ENCODE measurements at places on chromosomes 1 and 21.

DNA sequence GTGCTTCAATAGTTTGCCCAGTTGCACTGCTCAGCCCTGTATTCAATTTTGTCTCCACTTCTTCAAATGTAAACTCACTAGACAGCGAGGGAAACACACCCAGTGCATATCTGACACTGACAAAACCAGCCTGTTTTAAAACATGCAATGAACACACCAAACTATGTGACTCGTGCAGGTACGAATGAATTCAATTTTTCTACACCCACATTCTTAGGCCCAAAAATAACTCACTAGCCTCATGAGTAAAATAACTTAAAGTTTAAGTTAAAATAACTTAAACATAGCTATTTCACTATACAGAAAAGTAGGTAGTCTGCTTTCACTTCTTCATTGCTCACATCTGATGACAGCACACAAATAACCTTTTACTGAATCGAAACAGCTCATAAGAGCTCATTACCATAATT lies 21.1 kb downstream of the TTC13 start:
- DNase-seq = no peak

GRCh38 chr21:24948186-24948585 lies 659.1 kb downstream of the MRPL39 start:
- no peak for DNase-seq

- DNase-seq = no peak
Observed at GRCh38 chr21:37529649-37530048, 163.1 kb downstream of the DYRK1A start.

- DNase-seq = no peak
Observed at GRCh38 chr21:45051580-45052434, 22.6 kb upstream of the ADARB1 start.

- DNase-seq = no peak
Observed at GRCh38 chr1:114299331-114299975, 145.8 kb upstream of the SYT6 start.

- no peak for DNase-seq
Observed at GRCh38 chr1:8047686-8048445, 21.8 kb upstream of the ERRFI1 start.

GRCh38 chr1:102191723-102192122 lies 195.0 kb upstream of the OLFM3 start:
- peak; percentile 7 for DNase-seq

DNA sequence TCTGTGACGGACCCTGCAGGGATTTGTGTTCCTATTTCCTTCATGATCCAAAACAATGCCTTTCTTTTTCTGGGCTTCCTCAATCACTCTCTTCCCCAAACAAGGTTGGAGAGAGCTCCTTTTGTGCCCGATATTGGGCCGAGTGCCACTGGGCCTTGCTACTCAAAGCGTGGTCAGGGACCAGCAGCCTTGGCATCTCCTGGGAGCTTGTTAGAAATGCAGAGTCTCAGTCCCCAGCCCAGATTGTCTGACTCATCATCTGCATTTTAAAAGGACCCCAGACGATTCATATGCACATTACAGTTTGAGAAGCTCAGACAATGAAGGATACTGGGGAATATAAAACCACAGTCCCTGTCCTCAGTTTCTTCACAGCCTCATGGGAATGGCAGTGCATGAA lies 19.9 kb downstream of the ADORA1 start:
- no peak for DNase-seq

DNA sequence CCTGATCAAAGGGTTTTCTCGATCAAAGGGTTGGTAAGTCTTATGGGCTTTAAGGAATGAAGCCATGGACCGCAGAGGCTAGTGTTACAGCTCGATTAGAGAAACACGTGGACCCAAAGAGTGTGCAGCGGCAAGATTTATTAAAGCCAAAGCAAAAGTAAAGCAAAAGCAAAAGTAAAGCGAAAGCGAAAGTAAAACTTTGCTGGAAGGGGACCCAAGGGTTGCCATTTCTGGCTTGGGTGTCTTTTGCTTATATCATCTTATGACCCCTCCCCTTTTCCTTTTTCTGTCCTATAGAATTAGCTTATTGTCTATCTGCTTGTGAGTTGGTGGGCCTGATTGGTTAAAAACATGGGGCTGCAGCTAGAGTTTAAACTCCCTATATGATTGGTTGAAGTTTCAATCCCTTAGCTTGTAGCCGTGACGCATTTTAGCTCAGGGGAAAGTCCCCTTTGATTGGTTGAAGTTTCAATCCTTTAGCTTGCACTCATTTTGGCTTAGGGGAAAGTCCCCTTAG lies 957.0 kb downstream of the AMY1C start:
- no peak for DNase-seq

DNA sequence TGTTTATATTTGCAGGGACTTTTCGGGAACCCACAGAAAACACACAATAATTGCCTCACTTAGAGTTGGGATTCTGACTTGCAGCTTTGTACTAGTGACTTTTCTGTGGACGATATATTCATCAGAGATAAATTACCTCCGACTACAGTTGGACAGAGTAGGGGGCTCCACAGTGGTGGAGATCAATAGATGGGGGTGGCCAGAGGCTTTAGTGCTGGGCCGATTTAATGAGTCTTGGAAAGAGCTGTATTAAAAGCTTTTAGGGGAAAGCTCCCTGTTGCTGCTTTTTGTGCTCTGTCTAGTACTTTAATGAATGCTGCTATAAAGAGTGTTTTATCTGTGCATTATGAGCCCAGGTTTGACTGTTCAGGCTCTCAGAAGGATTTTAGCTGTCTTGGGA lies 359.2 kb upstream of the DPYD start:
- DNase-seq = no peak

DNA sequence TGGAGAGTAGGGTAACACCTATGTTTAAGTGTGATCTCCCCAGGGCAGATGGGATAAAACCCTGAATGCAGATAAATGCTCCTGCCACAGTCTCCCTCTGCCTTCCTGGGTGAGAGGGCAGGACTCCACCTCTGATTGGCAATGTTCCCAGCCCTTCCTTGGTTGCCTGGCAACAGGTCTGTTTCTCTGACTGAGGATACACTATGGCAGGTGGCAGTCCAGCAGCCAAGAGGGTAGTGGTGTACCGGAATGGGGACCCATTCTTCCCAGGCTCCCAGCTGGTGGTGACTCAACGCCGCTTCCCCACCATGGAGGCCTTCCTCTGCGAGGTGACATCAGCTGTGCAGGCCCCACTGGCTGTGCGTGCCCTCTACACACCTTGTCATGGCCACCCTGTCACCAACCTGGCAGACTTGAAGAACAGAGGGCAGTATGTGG lies at the start of gene DCDC2B:
Gene DCDC2B, plus strand, starts transcription at position 199 of the 438 bp plus-strand sequence. Its CDS starts 5 bp downstream, at position 204.
- DNase-seq = no peak

DNA sequence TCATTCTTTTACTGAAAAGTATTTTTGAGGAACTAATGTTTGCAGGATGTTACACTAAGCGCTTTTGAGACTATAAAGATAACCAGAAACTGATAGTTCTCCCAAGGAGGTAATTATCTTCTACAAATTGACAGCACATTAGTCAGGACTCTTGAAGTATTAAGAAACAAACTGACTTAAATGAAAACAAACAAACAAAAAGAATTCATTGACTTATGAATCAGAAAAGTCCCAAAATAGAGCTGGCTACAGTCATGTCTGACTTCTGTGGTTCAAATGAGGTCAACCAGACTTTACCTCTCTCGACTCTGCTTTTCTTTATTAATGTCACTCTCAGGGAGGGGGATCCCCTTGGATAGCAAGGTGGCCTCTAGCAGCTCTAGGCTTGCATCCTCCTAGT lies 296.8 kb downstream of the TPR start:
- peak; percentile 4 for DNase-seq

DNA sequence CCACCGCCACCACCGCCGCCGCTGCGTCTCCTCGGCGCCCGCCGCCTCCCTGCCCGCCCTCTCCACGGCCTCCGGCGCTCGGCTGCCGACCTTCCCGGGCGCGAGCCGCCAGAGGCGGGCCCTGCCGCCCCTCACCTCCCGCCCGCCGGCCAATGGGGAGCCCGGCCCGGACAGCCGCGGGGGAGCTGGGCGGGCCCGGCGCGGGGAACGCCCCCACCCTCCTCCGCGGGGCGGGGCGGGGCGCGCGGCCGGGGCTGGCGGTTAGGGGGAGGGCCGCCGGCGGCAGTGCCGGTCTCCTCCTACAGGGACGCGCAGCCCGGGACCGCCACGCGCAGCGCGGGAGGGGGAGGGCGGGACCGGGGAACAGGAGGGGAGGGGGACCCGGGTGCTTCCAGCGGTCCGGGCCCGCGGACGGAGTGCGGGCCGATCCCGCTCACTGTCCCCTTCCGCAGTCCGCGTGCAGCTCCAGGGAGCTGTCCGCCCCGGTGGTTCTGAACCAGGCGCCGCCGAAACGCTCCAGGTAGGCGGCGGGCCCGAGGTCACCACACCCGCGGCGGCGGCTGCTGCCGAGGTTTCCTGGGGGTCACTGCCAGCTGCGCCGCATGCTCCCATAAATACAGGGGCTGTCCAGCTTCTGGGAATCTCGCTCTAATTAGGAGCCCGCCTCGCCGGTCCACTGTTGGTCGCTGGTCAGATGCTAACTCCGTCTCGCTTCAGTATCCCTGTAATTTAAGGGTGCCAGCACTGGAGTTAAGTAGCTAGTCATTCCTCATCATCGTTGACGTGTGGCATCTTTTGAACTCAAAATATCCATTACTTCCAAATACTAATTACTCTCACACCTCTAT lies at the start of gene PGBD5:
Gene PGBD5, minus strand, starts transcription at position 87 of the 848 bp plus-strand sequence. CDS start 404 bp downstream, outside the sequence.
- peak; percentile 82 for DNase-seq

DNA sequence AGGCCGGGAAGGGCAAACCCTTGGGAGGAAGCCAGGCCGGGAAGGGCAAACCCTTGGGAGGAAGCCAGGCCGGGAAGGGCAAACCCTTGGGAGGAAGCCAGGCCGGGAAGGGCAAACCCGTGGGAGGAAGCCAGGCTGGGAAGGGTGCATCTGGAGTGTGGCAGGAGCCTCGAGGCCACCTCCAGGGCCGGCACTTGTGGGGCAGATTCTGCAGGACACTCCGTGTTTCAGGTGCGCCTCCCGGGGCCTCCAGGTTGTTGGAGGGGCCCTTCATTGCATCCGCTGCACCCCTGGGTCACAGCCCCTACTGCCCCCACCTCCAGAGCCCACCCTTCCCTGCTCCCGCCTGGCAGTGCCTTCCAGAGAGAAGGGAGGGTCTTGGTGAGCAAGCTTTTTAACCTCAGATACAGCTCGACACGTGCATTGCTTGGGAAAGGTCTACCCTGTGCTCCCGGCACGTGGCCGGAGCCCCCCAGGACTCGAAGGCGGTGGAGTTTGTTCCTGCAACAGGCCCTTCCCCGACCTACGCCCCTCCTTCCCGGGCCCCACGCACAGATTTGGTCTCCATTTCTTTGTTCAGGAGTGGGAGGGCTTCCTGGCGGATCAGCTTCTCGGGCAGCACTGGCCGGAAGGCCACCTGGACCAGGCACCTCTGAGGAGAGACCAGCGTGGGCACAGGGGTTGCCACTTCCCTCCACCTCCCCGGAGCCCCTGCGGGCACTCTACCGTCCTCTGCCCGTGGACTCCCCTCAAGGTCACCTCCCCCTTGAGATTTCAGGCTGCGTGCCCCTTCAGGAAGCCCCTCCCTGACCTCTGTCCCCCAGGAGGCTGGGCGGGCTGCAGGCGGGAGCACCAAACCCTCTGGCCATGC lies 9.4 kb upstream of the TMEM52 start:
- DNase-seq = no peak

- no peak for DNase-seq
Observed at GRCh38 chr21:23402929-23403520, 2204.3 kb downstream of the MRPL39 start.

DNA sequence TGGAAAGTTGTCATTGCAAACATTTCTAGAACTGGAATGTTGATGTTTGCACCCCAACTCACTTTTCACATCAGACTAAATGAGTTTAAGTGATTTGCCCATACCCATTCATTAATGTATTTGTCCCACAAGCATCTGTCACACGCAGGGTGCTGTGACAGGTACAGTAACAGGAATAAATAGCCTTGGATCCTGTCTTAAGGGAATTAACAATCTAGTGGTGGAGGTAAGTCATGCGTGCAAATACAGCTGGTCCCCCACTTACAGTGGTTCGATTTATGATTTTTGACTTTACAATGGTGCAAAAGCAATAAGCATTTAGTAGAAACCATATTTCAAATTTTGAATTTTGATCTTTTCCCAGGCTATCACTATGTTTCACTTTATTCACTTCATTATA lies 17.5 kb upstream of the PRDM2 start:
- DNase-seq = no peak

GRCh38 chr1:229065613-229066012 lies 205.3 kb upstream of the RAB4A start:
- no peak for DNase-seq
